ENCODE measurements at places on chromosomes 16 and 17.

DNA sequence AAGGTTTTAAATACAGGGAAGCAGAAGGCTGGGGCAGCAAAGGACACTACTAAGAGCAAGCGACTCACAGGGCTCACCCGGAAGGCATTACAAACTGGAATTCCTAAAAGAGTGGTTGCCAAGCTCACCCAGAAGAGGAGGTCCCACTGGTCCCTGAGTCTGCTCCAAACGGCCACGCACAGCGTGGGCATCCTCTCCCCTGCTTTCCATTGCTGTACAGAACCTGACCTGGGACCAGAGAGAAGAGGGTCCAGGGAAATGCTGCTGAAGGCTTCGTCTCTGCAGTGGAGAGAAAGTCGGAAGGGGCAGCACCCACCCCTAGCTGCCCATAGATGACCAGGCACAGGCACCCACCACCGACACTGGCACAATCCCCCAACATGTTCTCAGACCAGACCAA is 67.2 kb downstream of the ADCY9 start:
- no peak for DNase-seq

DNA sequence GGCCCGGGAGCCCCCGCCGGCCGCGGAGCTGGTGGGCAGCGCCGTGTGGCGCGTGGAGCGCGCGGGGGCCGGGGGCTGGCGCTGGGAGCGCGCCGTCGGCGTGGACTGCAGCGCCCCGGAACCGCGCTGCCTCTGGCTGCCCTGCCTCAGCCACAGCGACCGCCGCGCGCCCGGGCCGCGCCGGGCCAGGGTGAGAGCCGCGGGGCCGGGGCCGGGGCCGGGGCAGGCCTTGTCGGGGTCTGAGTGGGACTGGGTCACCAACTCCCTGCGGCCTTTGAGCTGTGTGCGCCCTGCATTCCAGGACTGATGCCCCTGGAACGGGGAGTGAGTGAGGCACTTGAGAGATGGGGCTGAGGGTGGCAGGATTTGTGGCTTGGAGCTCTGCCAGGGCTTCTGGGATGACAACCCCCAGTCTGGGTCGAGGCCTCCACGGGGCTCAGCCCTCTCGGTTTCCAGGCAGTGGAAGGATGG is 25.7 kb downstream of the ARHGAP23 start:
- DNase-seq: peak; percentile 68

DNA sequence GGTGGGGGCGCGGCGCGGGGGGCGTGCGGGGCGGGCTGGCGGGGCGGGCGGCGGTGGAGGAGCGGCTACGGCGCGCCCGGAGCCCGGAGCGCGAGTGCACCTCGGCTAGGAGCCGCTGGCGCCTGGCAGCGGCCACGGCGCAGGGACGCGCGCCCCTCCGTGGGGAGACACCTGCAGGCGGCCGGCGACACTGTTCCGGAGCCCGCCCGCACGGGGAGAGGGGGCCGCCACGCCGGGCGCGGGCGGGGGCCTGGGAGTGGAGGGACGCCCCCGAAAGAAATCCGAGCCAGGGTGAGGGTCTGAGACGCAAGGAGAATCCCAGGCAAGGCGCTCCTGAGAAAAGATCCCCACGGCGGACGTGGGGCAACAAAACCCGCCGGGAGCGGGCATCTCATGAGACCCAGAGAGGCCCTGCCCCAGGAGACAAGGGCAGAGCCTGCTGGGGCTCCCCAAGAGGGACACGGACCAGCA is at the start of gene GSG1L:
TSS of gene GSG1L (minus strand) at position 124 of the 471 bp plus-strand sequence. CDS start 290 bp downstream, outside the sequence.
- DNase-seq: no peak

- DNase-seq: no peak
These were observed 9.2 kb downstream of the TBKBP1 start for GRCh38 chr17:47703191-47703591.

GRCh38 chr17:82689077-82689476 is 9.4 kb downstream of the RAB40B start:
- no peak for DNase-seq

DNA sequence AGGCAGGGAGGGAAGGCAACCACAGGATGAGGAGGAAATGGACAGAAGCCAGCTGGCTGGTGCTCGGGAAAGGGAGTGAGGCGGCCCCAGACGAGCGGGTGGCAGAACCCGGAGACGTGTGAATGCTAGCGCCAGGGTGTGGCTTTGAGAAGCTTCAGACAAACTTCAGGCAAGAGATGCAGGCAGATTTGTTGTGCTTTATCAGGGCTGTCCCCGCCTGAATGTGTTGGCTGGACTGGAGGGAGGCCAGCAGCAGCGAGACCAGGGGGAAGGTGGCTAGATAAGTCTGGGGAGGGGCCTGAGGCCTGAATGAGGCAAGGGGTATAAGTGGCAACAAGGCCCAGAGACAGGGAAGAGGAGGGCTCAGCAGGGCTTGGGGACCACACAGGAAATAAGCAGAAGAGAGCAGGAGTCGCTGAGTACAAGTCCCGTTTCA is 22.0 kb downstream of the CAMKK1 start:
- no peak for DNase-seq

DNA sequence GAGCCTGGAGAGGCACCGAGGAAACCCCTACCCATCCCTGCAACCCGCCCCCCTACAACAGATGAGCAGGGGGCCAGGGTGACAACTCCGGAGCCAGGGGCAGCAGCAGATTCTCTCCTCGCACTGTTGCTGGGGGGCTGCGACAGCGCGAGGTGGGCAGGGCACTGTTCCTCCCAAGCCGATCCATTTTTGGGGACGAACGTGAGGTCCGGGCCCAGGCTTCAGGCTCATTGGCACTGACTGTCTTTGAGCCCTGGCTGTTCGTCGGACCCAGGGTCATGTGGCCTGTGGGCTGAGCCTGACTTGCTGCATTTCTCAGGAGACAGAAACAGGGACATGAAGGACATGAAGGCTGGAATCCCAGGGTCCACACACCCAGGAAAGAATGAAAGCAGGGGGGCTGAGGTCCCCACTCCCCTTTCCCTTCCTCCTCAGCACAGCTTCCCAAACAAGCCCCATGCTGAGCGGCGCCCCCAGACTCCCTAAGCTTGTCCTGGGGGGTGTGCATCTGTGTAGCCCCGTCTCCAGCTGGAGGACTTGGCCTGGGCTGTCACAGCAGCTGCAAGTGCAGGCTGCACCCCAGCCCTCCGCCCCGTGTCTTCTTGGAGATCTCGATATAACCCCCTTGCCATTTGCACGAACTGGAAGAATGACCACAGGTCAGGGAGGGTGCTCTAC is 18.7 kb downstream of the CEP295NL start:
- peak; percentile 70 for DNase-seq

- no peak for DNase-seq
These were observed at the start of gene SRL for GRCh38 chr16:4241928-4242283. TSS of gene SRL (minus strand) at chr16:4242080. CDS start at chr16:4242067, 13 bp downstream.

DNA sequence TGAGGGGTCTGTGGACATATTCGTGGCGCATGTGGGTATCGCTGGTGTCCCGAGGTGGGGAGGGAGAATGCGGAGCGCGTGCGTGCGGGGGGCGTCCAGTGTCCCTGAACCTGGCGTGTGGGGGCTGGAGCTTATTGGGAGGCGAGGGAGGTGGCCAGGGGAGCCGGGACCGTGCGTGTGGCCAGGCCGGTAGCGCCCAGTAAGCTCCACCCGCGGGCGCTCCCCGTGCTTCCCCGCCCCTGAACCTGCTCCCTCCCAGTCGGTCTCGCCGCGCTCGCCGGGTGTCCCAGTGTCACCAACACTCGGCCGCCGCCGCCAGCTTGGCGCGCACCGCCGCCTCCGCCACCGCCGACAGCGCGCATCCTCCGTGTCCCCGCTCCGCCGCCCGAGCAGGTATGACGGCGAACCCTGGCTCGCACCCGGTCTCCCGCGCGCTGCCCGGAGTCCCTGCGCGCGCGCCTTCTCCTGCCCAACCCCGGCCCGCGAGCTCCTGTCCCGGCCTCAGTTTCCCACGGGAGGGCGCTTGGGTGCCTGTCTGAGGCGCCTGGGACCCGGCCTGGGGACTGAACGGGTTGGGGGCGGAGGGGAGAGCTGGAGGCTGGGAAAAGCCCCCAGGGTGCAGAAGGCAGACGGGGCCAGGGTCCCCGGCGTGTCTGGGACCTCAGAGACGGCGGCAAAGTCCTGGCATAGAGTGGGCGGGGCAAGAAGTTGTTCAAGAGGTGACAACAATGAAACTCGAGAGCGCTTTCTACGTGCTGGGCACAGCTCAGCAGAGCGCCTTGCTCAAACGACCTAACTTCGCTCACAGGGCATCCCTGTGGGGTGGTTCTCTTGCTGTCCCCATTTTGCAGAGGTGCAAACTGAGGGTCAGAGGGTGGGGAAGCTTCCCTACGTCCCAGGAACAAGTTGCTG is at the start of gene SCNN1B:
TSS of gene SCNN1B (plus strand) at position 258 of the 912 bp plus-strand sequence. CDS start 46,298 bp downstream, outside the sequence.
- no peak for DNase-seq

DNA sequence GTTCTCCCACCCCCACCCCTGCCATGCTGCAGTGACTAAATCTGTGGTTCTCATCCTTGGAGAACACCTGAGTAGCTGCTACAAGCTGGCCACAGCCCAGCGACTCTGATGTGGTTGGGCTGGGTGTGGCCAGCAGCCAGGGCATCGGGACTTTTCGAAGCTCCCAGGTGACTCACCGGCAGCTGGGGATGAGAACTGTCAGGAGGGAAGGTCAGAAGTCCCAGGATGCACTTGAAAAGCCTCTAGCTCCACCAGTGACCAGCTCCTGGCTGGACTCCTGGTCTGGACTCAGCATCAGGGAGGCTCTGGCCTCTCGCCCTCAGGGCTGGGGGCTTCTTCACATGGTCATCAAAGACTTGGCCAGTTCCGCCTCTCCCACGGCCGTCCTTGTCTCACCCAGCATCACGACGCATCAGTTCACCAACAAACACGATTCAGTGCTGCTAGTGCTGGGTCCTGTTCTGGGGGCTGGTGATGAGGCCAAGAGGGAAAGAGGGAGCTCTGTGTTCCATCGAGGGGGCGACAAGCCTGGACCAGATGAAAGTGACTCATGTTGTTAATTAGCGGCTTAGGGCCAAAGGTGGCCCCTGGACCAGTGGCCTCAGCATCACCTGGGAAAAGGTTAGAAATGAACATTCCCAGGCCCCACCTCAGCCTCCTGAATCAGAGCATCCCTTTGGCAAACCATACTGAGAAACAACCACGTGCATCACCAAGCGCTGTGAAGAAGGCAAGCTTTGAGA is 3.9 kb upstream of the C17orf99 start:
- no peak for DNase-seq

- no peak for DNase-seq
These were observed 15.2 kb downstream of the CLTC start for GRCh38 chr17:59634632-59635541.

- no peak for DNase-seq
These were observed 84.7 kb downstream of the TUBD1 start for GRCh38 chr17:59807892-59808509.

DNA sequence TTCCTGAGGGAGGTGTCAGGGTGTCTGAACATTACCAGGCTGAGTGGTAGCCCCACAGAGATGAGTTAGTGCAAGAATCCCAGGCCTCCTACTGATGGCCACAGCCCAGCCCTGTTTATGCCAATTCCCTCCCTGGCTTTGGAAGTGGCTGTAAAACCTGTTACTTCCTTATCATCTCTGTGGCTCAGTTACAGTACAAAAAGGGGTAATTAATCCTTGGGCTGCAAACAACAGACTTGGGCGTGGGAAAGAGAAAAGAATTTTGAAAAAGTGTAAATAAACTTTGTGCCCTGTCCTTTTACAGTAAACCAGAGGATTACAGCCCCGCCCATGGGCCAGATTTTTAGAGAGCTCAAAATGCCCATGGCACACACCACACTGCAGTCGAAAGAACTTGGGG is 73.1 kb upstream of the AXIN2 start:
- no peak for DNase-seq

DNA sequence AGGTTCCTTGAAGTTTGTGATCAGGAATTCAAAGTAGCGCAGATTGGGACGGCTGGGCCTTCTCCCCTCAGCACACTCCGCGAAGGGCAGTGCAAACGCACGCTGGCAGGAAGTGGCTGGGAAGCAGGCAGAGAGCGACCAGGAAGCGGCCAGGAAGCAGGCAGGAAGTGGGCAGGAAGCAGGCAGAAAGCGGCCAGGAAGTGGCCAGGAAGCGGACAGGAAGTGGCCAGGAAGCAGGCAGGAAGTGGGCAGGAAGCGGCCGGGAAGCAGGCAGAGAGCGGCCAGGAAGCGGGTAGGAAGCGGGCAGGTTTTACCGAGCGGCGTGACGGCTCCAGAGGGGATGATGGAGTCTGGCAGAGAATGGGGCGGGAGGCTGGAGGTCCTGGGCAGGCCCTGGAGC is 3.2 kb downstream of the DPEP1 start:
- DNase-seq: no peak

GRCh38 chr16:2720064-2720457 is at the start of gene PRSS27:
TSS of gene PRSS27 (minus strand) at chr16:2720224. CDS start at chr16:2720160, 64 bp downstream.
- no peak for DNase-seq

DNA sequence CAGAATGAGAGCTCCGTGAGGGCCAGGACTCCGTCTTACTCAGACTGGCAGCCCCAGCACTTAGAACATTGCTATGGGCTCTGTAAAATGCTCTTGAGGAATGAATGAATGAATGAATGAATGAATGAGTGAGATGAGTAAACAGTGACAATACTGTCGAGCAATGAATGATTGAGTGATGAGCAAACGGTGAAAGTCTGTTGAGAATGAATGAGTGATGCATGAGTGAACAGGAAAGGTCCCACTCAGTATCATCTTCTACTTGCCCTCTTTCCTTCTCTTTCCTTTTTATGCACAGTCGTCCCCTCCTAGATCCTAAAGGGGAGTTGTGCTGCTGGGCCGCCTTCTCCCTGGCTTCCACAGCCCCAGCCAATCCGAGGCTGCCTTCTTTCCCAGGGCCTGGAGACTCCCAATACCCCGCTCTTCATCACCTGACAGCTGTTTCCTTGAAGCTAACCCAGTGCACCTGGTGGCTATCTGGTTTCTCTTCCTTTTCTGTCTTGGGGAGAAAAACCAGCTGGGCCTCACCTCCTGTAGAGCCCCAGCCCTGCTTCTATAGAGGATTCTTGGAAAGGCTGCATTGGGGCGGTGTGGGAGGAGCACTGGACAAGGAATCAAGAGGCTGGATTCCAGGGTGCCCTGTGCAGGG is 32.7 kb upstream of the CACNG1 start:
- no peak for DNase-seq

- no peak for DNase-seq
These were observed 43.3 kb downstream of the RANBP10 start for GRCh38 chr16:67763066-67763465.

DNA sequence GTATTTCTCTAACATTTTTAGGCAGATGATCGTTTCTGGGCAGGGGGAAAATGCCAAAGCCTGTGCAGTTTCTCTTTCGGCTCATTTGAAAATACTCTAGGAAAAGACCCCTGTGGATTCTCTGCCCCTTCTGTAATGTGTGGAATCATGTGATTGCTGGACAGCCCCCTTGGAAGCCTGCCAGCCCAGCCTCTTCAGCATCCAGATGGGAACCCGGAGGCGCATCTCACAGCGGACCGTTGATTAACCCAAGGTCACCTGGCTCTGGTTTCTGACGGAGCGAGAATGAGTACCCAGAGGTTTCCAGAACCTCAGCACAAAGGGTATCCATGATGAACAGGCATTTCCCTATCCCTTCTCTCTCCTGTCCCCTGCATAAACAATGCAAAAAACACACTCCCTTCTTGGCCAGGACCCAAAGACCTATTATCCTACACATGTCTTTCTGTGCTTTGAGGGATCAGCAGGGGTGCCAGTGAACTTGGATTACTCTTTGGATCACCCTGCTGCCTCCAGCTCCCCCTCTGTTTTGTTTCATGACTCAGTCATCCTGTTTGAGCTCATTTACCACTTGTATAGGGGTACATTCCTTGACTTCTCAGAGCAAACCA is 957.1 kb upstream of the RBFOX1 start:
- peak; percentile 47 for DNase-seq

GRCh38 chr17:48748718-48749566 is 20.4 kb upstream of the HOXB13 start:
- DNase-seq: no peak

Measured in right forelimb (tissue), 1 donor.